ENCODE measurements at places on chromosomes 6 and 20.

DNA sequence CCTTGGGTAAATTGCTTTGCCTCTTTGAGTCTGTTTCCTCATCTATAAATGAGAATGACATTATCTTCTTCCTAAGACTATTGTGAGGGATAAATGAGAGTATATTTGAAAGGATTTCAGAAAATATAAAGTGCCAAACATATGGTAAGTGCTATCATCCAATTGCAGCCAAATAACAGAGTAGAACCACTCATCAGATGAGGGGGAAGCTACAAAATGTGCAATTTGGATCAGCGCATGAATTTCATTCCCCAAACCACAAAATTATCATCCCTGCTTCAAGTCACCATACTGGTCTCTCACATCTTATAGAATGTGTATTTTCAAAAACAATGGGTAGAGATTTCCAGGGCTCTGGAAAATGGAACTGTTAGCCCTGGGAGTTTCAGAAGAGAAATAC is 158.5 kb downstream of the ARHGAP18 start:
- no peak for DNase-seq

GRCh38 chr6:166174031-166174430 is 6.4 kb upstream of the TBXT start:
- DNase-seq, result no peak

GRCh38 chr6:39295611-39296011 is 18.6 kb downstream of the KCNK17 start:
- no peak for DNase-seq

GRCh38 chr6:109579361-109579760 is 96.3 kb upstream of the ZBTB24 start:
- DNase-seq, result no peak

- DNase-seq, result no peak
Measured at GRCh38 chr20:59955131-59955796, 3.0 kb upstream of the CDH26 start.

- DNase-seq, result peak; percentile 32
Measured at GRCh38 chr20:49685809-49686208, 27.9 kb downstream of the B4GALT5 start.

GRCh38 chr20:1430004-1430451 is 36.6 kb downstream of the NSFL1C start:
- DNase-seq, result no peak

DNA sequence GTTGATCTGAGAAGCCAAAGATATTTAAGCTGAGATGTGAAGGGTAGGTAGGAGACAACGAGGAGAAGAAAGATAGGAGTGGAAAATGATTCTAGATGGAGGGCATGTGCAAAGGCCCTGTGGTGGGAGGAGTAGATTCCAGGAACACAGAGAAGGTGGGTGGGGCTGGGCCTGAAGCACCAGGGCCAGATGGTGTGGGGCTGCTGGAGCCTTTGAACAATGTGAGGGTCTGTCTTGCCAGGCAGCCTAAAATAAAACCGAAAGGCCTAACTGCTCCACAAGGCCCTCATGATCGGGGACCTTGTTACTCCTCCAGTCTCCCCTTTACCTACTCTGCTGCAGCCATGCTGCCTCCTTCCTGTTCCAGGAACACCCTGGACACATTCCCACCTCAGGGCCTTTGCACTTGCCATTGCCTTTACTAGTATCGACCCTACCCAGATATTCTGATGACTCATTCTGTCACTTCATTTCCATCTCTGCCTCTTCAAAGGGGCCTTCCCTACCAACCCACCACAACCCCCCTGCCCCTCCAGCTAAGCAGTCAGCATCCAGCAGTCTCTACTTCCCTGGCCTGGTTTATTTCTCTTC is 20.0 kb downstream of the FAM110A start:
- no peak for DNase-seq

GRCh38 chr6:2454180-2454579 is 208.8 kb upstream of the GMDS start:
- no peak for DNase-seq

GRCh38 chr6:83083476-83083875 is 16.0 kb downstream of the DOP1A start:
- DNase-seq, result no peak

DNA sequence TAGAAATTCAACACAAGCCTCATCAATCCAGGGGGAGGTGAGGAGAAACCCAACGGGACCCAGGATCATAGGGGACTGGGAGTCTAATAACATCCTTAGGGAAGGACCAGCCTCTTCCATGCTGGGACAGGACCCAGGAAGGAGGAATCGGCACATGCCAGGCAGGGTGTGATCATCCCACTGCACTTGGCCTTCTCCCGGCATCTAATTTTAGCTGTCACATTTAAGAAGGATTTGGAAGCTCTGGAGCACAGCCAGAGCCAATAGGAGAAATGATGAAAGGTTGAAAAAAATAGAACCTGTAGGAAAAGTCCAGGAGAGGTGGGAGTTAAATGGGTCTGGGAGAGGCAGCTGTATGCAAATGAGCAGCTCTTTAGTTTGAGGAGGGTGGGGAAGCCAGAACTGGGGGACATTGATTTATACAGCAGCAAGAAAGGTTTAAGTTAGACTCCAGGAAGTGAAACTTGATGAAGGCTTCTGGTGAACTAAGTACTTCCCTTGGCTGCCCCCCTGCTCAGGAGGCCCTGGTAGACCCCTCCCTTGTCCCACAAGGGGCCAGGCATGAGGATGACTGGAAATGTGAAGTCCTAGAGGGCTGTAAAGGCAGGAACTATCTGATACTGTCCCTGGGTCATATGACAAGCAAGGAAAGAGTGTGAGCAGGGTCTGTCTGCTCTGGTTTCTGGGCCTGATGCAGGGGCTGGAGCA is 260.3 kb downstream of the LRFN2 start:
- no peak for DNase-seq

DNA sequence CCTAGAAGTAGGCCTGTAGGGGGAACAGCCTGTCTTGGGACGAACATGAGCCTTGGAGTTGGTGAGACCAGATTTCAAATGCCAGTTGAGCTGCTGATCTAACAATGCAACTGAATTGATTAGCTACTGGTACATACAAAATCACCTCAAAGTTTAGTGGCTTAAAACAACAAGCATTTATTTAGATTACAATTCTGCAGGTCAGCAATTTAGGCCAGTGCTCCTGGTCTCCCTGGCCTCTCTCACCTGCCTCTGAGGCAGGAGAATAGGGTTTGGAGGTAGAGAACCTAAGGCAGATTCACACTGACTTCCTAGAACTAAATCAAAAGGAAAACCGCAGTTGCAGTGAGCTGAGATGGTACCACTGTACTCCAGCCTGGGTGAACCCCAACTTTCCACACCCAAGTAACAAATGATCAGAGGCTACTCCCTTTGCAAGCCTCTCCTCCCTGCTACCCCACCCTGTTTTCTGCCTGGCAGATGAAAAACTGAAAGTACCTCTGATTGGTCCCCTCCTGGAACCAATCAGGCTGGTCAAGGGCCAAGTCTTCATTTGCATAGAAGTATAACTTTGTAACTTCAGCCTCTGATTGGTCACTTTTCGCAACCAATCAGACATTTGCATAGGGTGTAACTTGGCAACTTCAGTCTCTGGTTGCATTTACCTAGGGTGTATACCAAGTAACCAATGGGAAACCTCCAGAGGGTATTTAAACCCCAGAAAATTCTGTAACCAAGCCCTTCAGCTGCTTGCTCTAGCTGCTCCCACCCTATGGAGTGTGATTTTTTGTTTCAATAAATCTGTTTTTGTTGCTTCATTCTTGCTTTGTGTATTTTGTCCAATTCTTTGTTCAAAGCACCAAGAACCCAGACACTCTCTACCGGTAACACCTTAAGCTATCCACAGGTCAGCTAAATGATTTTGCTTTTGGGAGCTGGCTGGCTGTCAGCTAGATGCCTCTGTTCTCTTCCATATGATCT is 8.1 kb upstream of the UBR2 start:
- DNase-seq, result no peak

DNA sequence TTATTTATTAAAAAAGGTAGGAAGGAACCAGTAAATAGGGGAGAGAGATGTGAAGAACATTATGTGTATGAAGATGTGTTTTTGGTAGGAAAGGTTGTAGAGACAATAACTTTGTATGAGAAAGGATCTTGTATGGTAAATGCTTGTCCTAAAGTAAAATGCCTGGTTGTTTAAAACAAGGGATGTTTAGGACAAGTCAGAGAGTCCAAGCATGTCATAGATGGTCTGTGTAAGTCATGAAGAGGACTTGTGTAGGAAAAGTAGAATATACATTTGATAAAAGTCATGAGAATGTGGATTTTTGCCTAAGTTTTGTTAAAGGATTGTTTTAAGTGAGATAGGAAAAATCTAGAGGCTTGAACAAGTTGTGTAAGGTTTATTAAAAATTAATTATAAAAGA is 325.1 kb downstream of the CDH26 start:
- DNase-seq, result no peak

GRCh38 chr6:57313711-57314471 is 3.5 kb upstream of the PRIM2 start:
- DNase-seq, result peak; percentile 95

DNA sequence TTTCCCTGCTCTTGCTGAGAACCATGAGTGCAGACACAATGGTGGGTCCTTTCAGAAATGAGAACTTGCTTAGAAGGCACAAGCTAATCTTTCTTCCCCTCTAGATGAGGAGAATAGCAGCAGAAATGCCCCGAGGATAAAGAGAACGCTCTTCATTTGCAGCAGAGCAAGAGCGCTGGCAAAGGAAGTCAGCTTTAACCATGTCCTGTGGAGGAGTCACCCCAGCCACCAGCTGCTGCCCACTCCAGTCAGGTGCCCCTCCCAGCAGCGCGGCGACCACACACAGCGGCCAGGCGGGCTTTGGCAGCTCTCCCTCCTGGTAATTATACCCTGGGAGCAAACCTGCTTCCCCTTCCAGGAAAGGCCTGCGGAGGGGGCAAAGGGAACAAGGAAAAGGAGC is 42.4 kb upstream of the EMILIN3 start:
- DNase-seq, result no peak

- DNase-seq, result no peak
Measured at GRCh38 chr6:14010275-14010674, 85.5 kb downstream of the RNF182 start.

DNA sequence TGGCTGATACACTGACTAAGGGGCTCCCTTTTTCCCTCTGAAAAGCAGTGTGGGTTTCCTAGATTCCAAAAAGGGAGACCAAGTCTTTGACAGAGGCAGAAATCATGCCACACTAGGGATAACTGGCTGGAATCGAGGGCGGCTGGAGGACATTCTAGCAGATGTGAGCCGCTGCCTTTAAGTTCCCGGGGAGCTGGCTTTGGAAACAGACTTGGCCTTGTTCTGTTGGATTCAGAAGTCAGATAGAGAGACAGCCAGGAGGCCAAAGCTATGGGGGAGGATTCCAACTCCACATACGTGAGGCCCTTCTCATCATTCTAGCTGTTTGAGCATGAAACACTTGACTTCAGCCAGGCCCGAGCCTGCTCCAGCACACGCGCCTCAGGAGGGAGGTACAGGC is 109.9 kb upstream of the FOXC1 start:
- DNase-seq, result no peak

DNA sequence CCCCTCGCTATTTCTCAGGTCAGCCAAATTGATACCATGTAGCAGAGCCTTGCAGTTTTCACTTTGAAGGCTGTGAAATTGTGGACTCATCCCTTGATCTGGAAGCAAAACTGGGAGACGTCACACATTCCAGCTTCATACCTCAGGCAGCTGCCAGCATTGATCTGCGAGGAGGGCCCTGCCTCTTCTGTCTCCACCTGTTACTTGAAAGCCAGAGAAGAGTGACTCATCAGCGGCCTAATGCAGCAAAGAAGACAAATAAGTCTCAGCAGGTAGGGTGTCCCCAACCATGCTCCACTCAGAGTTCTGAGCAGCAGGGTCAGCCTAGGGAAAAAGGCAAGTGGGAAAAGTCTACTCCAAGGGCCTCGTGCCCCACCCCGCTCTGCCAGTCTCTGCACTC is 69.4 kb upstream of the BMP2 start:
- DNase-seq, result no peak

DNA sequence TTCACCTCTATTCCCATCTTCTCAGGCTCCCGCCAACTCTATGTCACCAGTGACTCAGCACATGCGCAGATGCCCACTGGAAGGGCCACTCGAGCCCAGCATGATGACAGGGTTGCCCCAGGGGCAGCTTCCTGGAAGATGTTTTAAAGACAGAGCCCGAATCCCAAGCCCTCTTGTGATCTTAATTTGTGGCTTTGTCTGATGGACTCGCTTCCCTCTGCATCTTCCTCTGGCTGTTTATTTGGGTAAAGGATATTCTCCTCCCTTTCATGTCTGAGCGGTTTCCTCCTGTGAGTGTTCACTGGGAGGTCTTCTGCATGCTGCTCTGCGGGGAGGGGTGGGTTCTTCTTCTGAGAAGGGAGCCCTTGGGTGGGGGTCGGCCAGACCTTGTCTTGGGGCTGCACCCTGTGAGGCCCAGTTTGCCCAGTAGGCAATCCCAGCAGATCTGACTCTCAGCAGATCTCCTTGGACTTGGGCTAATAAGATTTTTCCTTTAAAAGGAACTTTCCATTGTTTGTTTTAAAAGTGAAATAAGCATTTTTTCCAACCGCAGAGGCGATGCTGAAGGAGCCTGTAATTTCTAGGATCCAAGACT is 401.0 kb downstream of the CDC5L start:
- no peak for DNase-seq

DNA sequence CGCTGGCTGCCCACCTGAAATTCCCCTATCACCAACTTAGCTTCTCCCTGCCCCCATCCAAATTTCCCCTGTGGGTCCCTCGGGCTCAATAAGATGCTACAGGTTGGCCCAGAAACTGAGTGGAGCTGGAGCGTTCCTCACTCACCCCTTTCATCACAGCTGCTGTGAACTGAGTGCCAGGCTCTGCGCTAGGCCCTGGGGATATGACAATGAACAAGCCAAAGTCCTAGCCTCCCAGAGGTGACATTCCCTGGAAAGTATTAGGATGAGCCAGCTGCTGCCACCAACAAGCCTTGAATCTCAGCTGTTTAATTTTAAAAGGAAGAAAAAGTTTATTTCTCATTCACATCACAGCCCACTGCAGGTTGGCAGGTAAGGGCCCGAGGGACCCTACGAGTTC is 86.6 kb upstream of the EYA2 start:
- DNase-seq, result no peak

DNA sequence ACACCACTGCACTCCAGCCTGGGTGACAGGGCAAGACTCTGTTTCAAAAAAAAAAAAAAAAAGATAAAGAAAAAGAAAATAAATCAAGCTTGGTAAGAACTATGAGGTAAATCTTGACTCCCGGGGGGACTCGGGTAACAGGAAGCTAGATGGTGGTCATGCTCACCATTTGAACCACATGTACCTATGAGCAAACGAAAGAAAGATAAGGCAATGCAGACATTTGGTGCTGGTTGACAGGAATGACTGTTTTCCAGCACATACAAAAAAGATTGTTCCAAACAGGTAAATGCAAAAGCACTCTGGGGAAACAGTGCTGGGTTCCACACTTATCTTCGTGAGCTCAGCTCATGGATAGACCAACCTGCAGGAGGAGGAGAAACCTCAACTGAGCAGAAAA is 22.8 kb upstream of the PTPN1 start:
- no peak for DNase-seq

DNA sequence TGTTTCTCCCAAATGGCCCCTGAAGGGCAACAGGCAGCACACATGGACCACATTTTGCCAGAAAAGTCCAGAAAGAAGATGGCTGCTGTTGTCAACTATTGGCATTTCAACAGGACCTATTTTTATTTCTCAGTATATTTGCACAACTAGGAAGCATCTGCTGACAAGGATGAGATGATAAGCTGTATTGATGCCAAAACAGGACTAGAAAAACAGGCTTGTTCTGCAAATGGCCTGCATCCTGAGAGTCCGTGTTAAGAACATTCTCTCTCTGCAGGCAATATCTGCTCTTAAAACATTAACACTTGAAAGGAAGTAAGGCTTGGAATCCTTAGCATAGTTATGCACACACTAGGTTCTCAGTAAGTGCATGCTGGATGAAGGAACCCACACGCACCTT is 283.7 kb downstream of the ESR1 start:
- DNase-seq, result no peak

GRCh38 chr6:14983599-14984518 is 262.0 kb upstream of the JARID2 start:
- DNase-seq, result no peak
